HFFc6 (cell line): ENCODE measurements at places on chromosomes 7 and 10.

DNA sequence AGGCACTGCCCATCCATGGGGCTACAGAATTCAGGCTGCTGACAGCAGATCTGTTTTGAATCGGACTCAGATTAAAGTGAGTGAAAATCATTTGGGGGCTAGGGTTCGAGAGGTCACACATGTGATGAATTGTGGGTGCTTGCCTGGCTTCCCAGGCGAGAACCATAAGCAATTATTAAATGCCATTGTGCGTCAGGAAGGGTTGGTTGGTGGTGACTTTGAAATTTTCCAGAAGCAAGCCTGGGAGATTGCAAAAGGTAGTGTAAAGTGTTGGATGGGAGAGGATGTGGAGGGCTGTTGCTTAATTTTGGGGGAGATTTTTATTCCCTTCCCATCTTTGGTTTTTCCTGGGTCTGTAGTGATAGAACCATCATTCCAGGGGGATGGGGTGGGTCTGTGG is 34.6 kb downstream of the LRMDA start:
- H3K4me3 ChIP-seq, result no peak overlapping the region
- H3K27me3 ChIP-seq, result peaks cover 13% of the 10 kb centered on the region
- H3K36me3 ChIP-seq, result no peaks in the 10 kb centered on the region
- DNase-seq, result no peak
- no peak overlapping the region for H3K27ac ChIP-seq

DNA sequence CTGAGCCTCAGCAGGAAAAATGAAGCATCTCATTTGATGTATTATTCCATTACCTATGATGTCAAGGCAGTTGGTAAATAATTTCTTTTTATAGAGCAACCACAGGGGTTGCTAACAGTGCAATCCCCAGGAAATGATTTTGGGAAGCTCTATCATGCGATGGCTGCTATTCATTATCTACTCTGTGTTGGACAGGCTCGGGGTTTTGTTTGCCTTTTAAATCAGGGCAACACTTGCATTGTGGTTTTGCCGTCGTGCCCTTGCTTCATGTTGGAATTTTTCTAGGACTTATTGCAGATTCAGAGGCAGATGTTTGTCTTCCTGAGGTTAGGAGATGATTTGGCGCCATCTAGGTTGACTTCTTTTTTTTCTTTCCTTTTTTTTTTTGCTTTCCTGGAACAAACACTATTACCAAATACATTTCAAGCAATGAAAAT is 128.4 kb downstream of the BICC1 start:
- peaks cover 3% of the 10 kb centered on the region for H3K27me3 ChIP-seq
- H3K4me3 ChIP-seq, result peak overlapping the region; percentile 62
- DNase-seq, result peak; percentile 97
- H3K36me3 ChIP-seq, result peaks cover 6% of the 10 kb centered on the region; the same call in 1 of the 2 replicates
- peaks cover 88% of the 10 kb centered on the region for H3K4me1 ChIP-seq
- peak overlapping the region; percentile 69 for H3K27ac ChIP-seq

GRCh38 chr7:34417781-34418180 is 240.2 kb upstream of the NPSR1 start:
- H3K36me3 ChIP-seq, result no peaks in the 10 kb centered on the region
- H3K27me3 ChIP-seq, result peaks cover 8% of the 10 kb centered on the region
- H3K4me3 ChIP-seq, result no peak overlapping the region
- DNase-seq, result no peak
- peaks cover 10% of the 10 kb centered on the region for H3K4me1 ChIP-seq
- no peak overlapping the region for H3K27ac ChIP-seq

DNA sequence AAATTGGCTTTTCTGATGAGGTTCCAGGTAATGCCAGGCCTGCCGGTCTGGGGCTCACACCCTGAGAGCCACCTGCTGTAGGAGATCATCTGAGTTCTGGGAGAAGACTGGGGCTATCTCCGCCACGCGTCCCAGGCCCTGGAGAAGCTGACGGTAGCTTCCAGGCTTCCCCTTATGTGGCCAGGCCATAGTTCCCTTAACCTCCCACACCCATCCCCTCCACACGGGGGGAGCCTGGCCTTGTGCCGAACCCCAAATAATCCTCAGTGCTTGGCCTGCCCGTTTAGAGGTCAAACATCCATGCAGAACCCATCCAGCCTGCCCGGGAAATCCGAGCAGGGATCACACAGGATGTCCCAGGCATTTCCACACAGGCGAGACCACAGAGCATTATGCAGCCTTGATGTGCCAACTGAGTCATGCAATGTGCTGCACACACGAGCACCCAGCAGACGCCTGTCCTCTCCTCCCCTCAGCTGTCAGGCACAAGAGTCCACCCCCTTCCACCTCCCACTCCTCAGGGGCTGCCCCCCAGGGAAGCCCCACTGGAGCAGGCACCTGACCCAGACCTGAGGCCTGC is 176.2 kb downstream of the PRKAG2 start:
- H3K27ac ChIP-seq, result no peak overlapping the region; the same call in 1 of the 2 replicates
- DNase-seq, result peak; percentile 16
- peaks cover 7% of the 10 kb centered on the region for H3K27me3 ChIP-seq
- H3K4me3 ChIP-seq, result no peak overlapping the region
- no peaks in the 10 kb centered on the region for H3K36me3 ChIP-seq

DNA sequence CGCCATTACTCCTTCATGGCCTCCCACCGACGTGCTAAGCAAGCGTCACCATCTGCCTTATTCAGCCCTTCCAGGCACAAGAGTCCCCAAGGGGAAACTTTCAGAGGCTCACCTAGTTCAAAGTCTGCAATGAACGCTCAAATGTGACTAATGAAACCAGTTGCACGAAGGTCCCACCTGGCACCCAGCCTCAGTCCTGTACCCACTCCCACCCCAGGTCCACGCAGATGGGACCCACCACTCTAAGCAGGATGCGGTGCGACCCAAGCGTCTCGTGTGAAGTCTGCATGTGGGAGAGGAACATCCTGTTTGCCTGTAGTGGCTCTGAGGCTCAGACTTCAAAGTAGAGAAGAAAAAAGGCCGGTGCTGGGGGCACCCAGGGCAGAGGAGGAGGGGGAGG is 40.3 kb downstream of the RGS10 start:
- H3K36me3 ChIP-seq, result peaks cover 12% of the 10 kb centered on the region
- no peak overlapping the region for H3K4me3 ChIP-seq

DNA sequence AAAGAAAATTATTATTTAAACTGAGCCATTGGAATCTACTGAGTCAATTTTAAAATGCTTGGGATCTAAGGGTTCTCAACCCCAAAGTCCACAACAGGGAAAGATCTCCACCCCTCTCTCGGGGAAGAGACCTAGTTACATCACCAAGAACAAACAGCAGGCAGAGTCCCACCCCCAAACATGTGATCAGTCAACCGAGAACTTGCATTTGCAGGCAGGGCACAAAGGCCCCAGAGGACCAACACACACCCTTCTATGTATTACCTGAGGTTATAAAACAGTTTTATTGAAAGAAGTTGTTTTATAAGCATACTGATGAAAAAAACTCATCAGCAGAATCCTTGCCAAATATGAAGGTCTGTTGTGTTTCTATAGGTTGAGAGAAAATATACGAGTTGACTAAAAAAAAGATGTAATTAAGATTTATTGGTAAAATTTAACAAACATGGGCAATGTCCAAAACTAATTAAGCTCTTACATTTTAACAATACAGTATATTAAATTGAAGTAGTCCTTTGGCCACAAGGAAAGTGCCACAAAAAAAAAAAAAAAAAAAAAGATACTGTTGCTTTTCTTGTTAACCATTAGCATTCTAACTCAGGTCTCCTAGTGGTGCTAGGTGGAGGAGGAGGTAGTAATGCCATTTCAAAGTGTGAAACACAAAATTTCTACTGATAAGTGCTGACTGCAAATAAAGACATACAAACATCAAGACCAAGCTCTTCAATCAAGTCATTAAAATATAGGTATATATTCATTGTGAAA is 975 bp upstream of the USP54 start:
- DNase-seq, result no peak
- peak overlapping the region; percentile 84 for H3K27ac ChIP-seq
- peak overlapping the region; percentile 66 for H3K4me3 ChIP-seq
- peaks cover 50% of the 10 kb centered on the region for H3K4me1 ChIP-seq

DNA sequence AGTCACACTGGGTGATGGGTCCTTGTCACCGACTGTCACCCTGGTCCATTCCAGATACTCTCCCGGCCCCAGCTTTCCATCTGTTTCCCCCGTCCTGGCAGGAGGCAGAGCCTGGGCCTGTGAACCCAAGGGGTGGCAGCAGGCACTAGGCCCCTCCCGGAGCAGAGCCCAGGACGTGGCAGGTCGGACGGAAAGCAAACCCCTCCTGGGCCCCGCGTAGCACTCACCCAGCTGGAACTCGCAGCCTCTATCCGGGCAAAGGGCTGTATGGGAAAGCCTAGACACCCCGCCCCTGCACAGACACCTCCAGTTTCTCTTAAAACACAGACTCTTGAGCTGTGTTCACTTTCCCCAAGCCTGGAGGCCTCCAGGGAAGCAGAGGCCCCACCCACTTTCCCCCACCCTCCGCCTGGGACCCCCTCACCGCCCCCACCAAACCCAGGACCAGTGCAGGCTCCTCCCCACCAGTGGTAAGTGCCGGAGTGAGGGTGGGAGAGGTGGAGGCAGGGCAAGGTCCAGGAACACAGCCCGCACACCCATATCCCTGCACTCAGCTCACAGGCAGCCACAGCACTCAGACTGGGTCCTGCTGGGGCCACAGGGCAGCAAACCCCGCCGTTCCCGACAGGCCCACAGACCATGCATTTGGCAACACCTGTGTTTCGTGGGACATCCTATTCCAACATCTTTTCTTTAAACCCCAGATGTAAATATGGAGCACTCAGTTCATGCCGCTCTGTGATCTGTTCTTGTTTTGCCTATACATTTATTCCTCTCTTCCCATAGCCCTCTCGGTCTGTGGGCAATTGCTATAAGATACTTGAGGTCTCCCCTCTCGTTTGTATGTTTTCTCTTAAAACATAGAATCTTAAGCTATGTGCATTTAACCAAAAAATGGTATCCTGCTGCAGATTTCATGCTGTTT is 98.2 kb upstream of the PDGFA start:
- H3K4me3 ChIP-seq, result no peak overlapping the region
- no peak overlapping the region for H3K27ac ChIP-seq
- no peaks in the 10 kb centered on the region for H3K4me1 ChIP-seq
- peaks cover 16% of the 10 kb centered on the region for H3K36me3 ChIP-seq
- H3K27me3 ChIP-seq, result no peaks in the 10 kb centered on the region; the same call in none of the 2 replicates

GRCh38 chr10:14056610-14057332 is 274.0 kb downstream of the FRMD4A start:
- peaks cover 7% of the 10 kb centered on the region; the same call in 1 of the 2 replicates for H3K27me3 ChIP-seq
- H3K27ac ChIP-seq, result peak overlapping the region; percentile 89
- peaks cover 9% of the 10 kb centered on the region; the same call in 1 of the 2 replicates for H3K36me3 ChIP-seq
- peaks cover 25% of the 10 kb centered on the region for H3K4me1 ChIP-seq

- no peaks in the 10 kb centered on the region for H3K4me1 ChIP-seq
- H3K27ac ChIP-seq, result no peak overlapping the region
- no peaks in the 10 kb centered on the region; the same call in 1 of the 2 replicates for H3K36me3 ChIP-seq
- H3K4me3 ChIP-seq, result no peak overlapping the region
Measured at GRCh38 chr7:32179567-32179966, 109.4 kb upstream of the PDE1C start.

- no peak overlapping the region for H3K27ac ChIP-seq
- H3K4me3 ChIP-seq, result no peak overlapping the region
- H3K36me3 ChIP-seq, result peaks cover 7% of the 10 kb centered on the region
- H3K27me3 ChIP-seq, result no peaks in the 10 kb centered on the region
Measured at GRCh38 chr7:90777041-90777440, 180.9 kb downstream of the CDK14 start.

- no peak overlapping the region for H3K4me3 ChIP-seq
- no peaks in the 10 kb centered on the region for H3K36me3 ChIP-seq
- no peaks in the 10 kb centered on the region; the same call in 1 of the 2 replicates for H3K27me3 ChIP-seq
- H3K4me1 ChIP-seq, result no peaks in the 10 kb centered on the region
- no peak overlapping the region for H3K27ac ChIP-seq
- no peak for DNase-seq
Measured at GRCh38 chr7:104530251-104530650, 201.8 kb downstream of the LHFPL3 start.

- H3K4me1 ChIP-seq, result peaks cover 52% of the 10 kb centered on the region
- H3K27me3 ChIP-seq, result no peaks in the 10 kb centered on the region; the same call in 1 of the 2 replicates
- H3K4me3 ChIP-seq, result peak overlapping the region; percentile 53
- peaks cover 16% of the 10 kb centered on the region for H3K36me3 ChIP-seq
- H3K27ac ChIP-seq, result peak overlapping the region; percentile 30
Measured at GRCh38 chr10:58239561-58240169, 28.0 kb downstream of the IPMK start.

GRCh38 chr7:70178787-70179186 is 580.5 kb downstream of the AUTS2 start:
- no peak overlapping the region for H3K4me3 ChIP-seq
- H3K27ac ChIP-seq, result no peak overlapping the region
- no peaks in the 10 kb centered on the region; the same call in 1 of the 2 replicates for H3K27me3 ChIP-seq
- no peak for DNase-seq
- H3K4me1 ChIP-seq, result no peaks in the 10 kb centered on the region

DNA sequence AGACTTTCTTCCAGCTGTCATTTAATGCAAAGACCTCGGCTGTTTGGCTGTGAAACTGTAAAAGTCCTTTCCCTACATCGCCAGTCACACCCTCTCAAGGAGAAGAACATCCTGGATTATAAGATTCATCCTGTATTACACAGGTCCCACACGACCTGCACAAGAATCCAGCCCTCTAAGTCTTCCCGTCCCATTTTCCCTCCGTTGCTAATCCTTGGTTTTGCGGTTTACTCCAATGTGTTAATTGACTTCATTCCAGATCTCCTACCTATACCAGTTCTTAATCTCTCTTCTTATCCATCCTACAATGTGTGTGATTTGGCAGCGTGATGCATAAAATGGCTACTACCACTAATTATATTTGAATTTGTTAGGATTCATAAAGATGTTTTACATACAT is 110.4 kb downstream of the COL28A1 start:
- DNase-seq, result no peak
- H3K36me3 ChIP-seq, result no peaks in the 10 kb centered on the region
- H3K4me3 ChIP-seq, result peak overlapping the region; percentile 20; the same call in 1 of the 2 replicates

GRCh38 chr10:33534416-33534815 is 199.9 kb upstream of the NRP1 start:
- DNase-seq, result no peak
- no peaks in the 10 kb centered on the region; the same call in 1 of the 2 replicates for H3K27me3 ChIP-seq
- peaks cover 27% of the 10 kb centered on the region for H3K4me1 ChIP-seq
- no peak overlapping the region for H3K27ac ChIP-seq
- H3K4me3 ChIP-seq, result no peak overlapping the region

- peaks cover 38% of the 10 kb centered on the region for H3K4me1 ChIP-seq
- peak; percentile 58 for DNase-seq
- H3K4me3 ChIP-seq, result peak within 1 kb of the TSS; percentile 89
- peak within 1 kb of the TSS; percentile 96 for H3K27ac ChIP-seq
- peaks cover 2% of the 10 kb centered on the region for H3K27me3 ChIP-seq
Measured at GRCh38 chr7:73718905-73719805, at the start of gene STX1A. Gene STX1A (minus strand): TSS chr7:73719669. CDS start chr7:73719631, 38 bp downstream.

DNA sequence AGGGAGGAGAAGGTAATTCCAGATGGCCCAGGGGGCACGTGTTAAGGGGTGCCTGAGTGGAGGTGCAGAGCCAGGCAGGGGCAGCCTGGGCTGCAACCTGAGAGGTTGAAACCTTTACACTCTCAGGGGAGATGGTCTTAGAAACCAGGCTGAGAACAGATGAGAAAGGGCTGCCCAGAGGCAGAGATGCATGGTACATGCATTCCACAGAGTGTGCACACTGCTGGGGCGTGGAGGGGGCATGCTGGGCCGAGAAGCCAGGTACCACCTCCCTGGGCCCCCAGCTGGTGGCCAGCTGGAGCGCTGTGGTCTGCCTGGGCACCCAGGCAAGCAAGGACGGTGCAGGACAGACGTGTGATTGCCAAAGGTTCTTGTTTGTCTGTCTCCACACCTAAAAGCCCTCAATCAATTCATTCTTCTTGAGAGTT is 14.1 kb upstream of the CSGALNACT2 start:
- H3K4me3 ChIP-seq, result no peak overlapping the region
- peaks cover 22% of the 10 kb centered on the region for H3K27me3 ChIP-seq
